HL-60 (cell line): ENCODE measurements at places on chromosomes 2 and 18.

- no peak for DNase-seq
Observed at GRCh38 chr18:7322817-7323485, 92.1 kb downstream of the LRRC30 start.

- DNase-seq = peak; percentile 81
Observed at GRCh38 chr2:9951522-9952285, at the start of gene GRHL1. TSS of gene GRHL1 (plus strand) at chr2:9951693. CDS start at chr2:9951834, 141 bp downstream.

DNA sequence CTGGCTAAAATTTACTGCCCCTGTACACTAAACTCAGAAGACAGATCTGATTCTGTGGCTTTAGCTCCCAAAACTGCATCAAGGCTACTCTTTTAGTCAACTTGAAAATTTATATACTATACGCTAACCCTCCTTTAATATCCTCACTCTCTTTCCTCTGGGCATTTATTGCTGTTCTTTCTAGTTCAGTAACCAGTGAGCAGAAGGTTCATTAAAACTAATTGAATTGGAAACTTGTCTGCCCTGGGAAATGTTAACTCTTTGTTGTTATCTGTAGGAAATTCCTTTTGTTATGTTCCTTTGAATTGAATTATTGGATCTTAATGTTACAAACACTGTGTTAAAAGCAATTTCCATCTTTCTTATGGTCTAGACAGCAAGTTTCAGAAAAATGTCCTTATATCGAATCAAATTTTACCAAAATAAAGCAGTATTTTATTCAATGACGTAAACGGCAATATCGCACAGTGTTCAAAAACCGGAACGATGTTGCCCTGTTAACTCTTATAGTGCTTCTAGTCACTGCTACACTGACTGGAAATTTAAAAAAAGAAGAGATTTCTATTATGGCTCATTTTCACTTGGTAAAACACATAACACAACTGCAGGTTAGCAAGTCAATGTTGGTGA, 168.3 kb downstream of the NR4A2 start:
- DNase-seq = no peak

GRCh38 chr2:43270930-43271615, 44.7 kb upstream of the ZFP36L2 start:
- no peak for DNase-seq

- DNase-seq = no peak
Observed at GRCh38 chr2:238852206-238852869, 4.5 kb downstream of the TWIST2 start.

DNA sequence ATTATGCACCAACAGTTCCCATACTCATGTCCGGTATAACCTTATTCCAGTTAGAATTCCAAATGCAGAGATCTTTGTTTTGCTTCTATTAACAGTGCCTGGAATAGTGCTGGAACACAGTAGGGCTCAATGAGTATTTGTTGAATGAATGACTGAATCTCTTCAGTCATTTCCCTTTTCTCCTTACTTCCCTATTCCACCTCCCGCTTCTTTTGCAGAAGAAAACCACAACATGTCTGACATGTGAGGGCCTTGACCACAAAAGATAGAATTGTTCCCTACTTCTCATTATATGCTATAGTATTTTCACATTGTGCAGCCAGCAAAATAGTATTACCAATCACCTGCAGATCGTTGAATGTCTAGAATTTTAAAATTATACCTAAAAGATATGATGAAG, 19.5 kb upstream of the HNRNPLL start:
- DNase-seq = no peak

- no peak for DNase-seq
Observed at GRCh38 chr2:136110526-136110925, 7.4 kb downstream of the CXCR4 start.

DNA sequence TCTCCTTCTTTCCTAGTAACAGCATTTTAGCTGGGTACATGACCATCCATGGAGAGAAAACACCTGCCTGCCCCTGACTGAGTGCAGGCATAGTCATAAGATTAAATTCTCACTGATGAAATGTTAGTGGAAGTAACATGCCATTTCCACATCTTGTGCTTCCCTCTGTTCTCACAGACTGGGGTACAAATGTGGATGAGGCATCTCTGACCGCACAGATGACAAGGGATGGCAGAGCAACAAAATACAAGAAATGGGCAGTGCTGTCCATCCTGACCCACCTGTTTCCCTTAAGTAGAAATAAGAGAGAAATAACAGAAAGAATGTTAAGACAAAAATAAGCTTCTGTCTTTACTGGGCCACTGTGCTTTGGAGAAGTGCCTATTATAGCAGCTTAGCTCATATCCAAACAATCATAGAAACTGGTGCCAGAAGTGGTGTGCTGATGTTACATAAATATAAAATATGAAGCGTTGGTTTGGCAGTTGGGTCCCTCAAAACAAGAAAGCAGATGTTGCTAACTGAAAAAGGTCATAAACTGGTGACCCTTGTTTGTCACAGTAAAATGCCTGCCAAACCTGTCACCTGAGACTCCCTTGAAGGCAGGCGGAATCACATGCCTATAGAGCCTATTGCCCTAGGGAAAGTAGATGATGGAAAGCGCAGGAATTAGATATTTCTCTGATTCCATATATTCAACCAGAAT, 72.4 kb upstream of the CCDC150 start:
- DNase-seq = no peak

DNA sequence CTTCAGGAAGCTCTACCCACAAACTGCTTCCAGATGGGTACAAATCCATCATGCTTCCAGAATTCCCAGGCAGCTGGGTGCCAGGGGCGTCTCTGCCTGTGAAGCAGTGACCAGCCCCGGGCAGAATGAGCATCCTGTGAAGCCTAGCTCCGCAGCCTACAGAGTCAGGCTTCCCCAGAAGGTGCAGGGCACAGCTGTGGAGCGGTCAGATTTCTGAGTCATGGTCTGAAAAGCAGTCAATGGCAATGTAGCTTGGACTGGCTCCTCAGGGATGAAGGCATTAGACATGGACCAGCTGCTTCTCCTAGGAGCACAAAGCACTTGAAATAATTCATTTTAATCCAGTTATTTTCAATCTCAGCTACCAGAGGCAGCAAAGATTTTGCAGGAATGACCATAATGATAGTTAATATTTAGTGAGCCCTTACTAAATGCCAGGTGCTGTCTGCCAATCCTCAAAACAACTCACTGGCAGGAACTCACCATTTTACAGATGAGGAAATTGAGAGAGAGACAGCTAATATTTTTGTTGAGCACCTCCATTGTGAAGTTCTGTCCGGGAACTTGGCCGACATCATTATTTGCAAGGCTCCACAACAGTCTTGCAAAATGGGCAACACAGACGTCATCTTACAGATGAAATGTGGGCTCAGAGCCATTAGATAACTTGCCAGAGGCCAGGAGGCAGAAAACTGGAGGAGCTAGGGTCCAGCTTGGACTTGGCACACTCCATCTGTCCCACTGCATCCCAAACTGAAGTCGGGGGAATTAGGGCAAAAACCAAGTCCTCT, 31.7 kb downstream of the ACMSD start:
- DNase-seq = no peak

GRCh38 chr18:13791181-13791580, 32.8 kb upstream of the MC5R start:
- DNase-seq = peak; percentile 10

- no peak for DNase-seq
Observed at GRCh38 chr18:3170441-3171161, 49.2 kb downstream of the MYOM1 start.

DNA sequence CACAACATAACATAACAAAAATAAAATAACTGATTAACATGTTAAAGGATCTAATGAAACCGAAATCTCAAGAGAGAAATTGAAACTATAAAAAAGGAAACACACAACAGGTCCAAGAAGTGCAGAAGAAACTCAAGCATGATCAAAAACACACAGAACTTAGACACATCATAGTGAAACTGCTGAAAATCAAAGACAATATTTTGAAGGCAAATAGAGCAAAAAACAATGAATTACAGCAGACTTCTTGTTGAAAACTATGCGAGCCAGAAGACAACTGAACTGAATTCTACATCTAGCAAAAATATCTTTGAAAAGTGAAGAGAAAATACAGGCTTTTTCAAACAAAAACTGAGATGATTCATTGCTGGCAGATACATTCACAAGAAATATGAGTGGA, 61.3 kb downstream of the UGP2 start:
- DNase-seq = no peak

- no peak for DNase-seq
Observed at GRCh38 chr18:46252759-46253158, 148.6 kb downstream of the HAUS1 start.

- DNase-seq = no peak
Observed at GRCh38 chr18:60975420-60975819, 357.8 kb upstream of the CDH20 start.

DNA sequence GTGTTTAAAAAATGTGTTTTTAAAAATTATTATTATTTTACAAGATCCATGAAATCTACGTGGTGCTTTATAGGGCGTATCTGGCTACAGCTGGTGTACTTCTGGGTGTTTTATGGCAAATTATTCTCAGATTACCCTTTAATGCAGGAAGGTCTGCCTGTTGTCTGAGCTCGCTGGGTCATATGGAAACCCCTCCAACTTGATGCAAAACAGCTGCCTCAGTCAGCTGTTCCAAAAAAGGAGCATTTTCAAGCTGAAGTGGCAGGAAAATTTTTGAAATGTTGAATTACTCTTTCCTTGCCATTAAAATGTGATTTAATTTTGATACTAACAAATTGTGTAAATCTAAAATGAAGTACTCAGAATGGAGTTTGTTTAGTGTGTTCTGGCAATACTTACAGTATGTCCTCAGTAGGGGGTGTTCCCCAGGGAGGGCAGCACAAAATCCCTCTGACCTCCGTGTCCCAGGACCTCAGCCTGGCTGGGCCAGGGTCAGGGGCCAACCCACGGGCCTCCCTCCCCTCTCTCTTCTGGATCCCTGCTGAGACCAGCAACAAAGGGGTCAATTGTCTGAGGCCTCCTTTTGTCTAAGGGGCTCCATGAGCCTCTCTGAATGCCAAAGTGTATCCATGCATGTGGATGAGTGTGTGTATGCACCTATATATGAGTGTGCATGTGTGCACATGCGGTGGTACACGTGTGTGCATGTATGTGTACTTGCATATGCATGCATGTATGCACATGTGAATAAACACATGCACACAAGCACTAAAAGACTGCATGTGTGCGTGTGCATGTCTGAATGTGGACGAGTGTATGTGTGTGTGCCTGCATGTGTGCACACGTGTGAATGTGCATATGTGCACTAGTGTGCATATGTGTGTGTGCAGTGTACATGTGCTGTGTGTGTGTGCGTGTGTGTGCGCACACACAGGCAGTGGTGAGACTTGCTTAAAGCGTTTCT, 105.4 kb downstream of the ACOXL start:
- no peak for DNase-seq

DNA sequence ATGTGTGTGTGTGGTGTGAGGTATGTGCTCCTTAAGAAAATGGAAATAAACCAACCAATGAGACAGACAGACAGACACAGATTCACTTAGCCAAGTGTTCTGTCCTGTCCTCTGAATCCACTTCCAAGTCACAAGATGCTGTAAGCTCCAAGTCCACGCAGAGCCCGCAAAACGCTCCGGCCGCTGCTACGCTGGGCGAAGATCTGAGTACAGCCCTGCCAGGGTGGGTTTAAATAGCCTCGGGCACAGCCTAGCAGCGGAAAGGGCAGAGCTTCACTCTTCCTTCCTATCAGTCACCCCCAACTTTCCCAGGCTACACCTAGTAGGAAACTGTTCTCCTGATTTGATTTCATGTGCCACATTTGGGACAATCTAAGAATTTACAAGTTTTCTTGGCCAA, 121.2 kb upstream of the ANKRD30BL start:
- no peak for DNase-seq

GRCh38 chr2:96727431-96727830, 12.4 kb downstream of the LMAN2L start:
- DNase-seq = peak; percentile 47

GRCh38 chr18:36352384-36352783, 54.9 kb downstream of the FHOD3 start:
- DNase-seq = no peak

DNA sequence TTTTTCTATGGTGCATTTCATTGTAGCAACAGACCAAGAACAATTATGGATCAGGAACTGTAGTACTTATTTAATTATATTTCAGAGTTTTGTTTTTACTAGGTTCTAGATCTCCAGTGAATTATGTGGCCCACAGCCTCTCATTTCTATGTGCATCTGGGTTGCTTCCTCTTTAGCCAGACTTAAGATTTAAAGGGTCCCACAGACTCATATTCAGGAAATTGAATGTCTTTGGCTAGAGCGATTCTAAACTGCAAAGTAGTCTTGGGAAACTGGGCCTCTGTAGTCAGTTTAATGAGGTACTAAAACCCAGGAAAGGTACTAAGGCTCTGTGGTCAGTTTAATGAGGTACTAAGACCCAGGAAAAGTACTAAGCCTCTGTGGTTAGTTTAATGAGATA, 94.4 kb downstream of the LYPD6B start:
- DNase-seq = no peak

DNA sequence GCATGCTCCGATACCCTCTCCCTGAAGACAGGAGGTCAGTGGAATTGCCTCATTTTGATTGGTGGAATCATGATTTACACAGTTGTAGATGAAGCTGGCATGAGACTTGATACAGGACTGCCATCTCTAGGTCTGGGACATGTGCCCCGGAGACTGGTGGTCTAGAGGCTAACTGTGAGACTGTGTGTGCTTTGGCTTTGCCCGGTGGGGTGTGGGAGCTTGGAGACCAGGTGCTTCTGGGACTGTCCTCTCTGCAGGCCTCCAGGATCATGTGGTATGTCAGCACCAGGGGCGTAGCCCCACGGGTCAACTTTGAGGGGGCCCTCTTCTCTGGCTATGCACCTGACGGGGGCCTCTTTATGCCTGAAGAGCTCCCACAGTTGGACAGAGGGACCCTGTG, 2.7 kb downstream of the THNSL2 start:
- DNase-seq = no peak

GRCh38 chr2:108637304-108637669, 82.0 kb upstream of the RANBP2 start:
- DNase-seq = no peak

- DNase-seq = no peak
Observed at GRCh38 chr2:12448846-12449505, 267.8 kb upstream of the TRIB2 start.

GRCh38 chr2:38436227-38436664, 59.2 kb upstream of the ATL2 start:
- DNase-seq = no peak

- DNase-seq = no peak
Observed at GRCh38 chr2:199966405-199966804, 11.0 kb downstream of the MAIP1 start.

GRCh38 chr18:75698861-75699260, 271.4 kb upstream of the SMIM21 start:
- no peak for DNase-seq

- DNase-seq = no peak
Observed at GRCh38 chr18:78548261-78549058, 431.2 kb upstream of the SALL3 start.

- DNase-seq = no peak
Observed at GRCh38 chr2:240121190-240121589, 14.9 kb downstream of the COPS9 start.

DNA sequence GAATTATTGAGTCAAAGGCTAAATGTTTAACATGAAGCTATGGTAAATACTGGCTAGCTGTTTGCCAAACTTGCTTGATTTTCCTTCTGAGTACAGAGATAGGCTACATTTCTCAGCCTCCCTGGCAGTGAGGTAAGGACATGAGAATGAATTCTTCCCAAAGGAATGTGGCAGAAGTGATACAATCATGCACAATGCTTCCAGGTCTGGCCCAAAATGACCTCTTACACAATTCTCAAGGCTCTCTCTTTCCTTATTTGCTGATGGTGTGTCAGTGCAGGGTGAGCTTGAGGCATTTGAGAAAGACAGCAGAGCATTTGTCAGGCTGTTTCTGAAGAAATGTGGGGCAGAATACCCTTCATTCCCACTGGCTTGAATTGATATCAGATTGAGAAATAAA, 95.6 kb upstream of the NABP1 start:
- DNase-seq = no peak
